ENCODE measurements at places on chromosomes 3 and 15. TPM values are rescaled to one million over a fixed set of nuclear protein-coding genes. Genes with fewer than 3 reads are reported as not detected.

- no peak for DNase-seq
- H3K27me3 ChIP-seq: peaks cover 4% of the 10 kb centered on the region
Measured at GRCh38 chr15:69536726-69537512, 84.3 kb downstream of the RPLP1 start.

TLR9 gene
- under 0.01 TPM for total RNA-seq

DNA sequence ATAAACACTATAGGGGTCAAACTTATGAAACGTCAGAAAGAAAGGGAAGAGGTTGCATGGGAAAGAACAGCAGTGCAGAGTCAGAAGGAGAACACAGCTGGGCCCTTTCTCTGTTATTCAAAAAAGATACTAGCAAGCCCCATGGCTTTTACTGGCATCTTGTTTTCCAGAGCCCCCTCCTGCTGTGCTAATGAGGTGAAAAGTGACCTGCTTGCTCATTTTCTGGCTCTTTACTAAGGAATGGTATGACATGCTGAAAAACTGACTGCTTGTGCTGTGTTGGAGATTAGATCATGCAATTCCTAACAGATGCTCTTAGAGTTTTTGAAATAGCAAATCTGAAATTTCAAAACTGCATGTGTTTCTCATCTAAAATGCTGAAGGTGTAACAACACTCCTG is 541.6 kb upstream of the ALCAM start:
- H3K36me3 ChIP-seq: no peaks in the 10 kb centered on the region
- no peaks in the 10 kb centered on the region for H3K4me1 ChIP-seq
- H3K4me3 ChIP-seq: no peak overlapping the region
- DNase-seq: peak; percentile 23

GRCh38 chr3:142628801-142629200 is 32.6 kb downstream of the PLS1 start:
- H3K4me3 ChIP-seq: no peak overlapping the region
- no peaks in the 10 kb centered on the region for H3K27me3 ChIP-seq

ROBO1 gene
- 104 TPM for total RNA-seq

- peak overlapping the region; percentile 69 for H3K27ac ChIP-seq
- H3K4me3 ChIP-seq: no peak overlapping the region
- H3K4me1 ChIP-seq: peaks cover 56% of the 10 kb centered on the region
- no peaks in the 10 kb centered on the region for H3K27me3 ChIP-seq
- no peak for DNase-seq
Measured at GRCh38 chr3:125043599-125044151, 12.1 kb downstream of the HEG1 start.

COL6A6 gene
- total RNA-seq: 0.83 TPM

GRCh38 chr3:195911041-195911945 is 2.9 kb upstream of the TNK2 start:
- no peak for DNase-seq
- no peaks in the 10 kb centered on the region for H3K36me3 ChIP-seq
- H3K27me3 ChIP-seq: no peaks in the 10 kb centered on the region
- H3K4me1 ChIP-seq: peaks cover 14% of the 10 kb centered on the region

GRCh38 chr3:69239063-69239462 is 116.7 kb upstream of the LMOD3 start:
- no peak for DNase-seq
- H3K27me3 ChIP-seq: peaks cover 2% of the 10 kb centered on the region
- H3K27ac ChIP-seq: no peak overlapping the region
- H3K36me3 ChIP-seq: no peaks in the 10 kb centered on the region
- no peak overlapping the region for H3K4me3 ChIP-seq

GRCh38 chr3:188584162-188584529 is 430.2 kb downstream of the LPP start:
- H3K4me1 ChIP-seq: peaks cover 9% of the 10 kb centered on the region
- no peaks in the 10 kb centered on the region for H3K36me3 ChIP-seq
- H3K27ac ChIP-seq: peak overlapping the region; percentile 3
- no peaks in the 10 kb centered on the region for H3K27me3 ChIP-seq

DNA sequence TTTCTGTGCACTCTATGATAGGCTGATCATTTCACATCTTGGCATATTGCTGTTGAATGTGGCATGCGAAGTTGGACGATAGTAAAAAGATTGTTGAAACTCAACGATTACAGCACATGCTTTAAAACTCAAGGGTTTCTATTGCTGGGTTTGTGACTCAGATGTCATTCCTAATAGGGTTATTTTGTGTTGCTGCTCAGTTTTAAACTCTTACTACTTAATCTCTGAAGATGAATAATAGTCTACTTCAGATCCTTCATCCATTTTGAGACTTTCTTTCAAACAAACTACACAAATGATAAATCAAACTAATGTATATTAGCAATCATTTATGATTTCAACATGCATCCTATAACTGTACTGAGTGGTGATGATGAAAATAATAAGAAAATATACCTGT is 71.3 kb upstream of the MBNL1 start:
- DNase-seq: no peak
- H3K36me3 ChIP-seq: no peaks in the 10 kb centered on the region
- no peaks in the 10 kb centered on the region for H3K4me1 ChIP-seq
- no peak overlapping the region for H3K27ac ChIP-seq
